ENCODE measurements at places on chromosomes 2 and 18.
A peak's percentile ranks its signal among the peaks of the same experiment; 100 is the strongest.

DNA sequence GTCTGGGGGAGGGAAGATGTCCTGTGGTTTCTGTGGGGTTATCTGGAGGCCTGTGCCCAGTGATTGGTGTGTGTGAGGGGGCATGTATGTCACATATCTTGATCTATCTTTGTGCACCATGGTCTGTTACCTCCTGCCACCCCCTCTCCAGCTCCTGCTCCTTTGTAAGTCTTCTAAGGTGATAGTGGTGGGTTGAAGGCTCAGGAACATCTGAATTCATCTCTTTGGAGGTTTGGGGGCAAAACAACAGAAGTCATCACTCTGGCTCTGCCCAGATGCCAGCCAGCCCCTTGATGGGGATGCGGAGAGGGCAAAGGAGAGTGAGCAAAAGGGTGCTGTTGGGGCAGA lies 2.7 kb upstream of the WNT6 start:
- DNase-seq = no peak

- DNase-seq = no peak
Measured at GRCh38 chr2:15259356-15259756, 301.8 kb downstream of the NBAS start.

- no peak for DNase-seq
Measured at GRCh38 chr2:40281021-40281940, 170.6 kb downstream of the SLC8A1 start.

DNA sequence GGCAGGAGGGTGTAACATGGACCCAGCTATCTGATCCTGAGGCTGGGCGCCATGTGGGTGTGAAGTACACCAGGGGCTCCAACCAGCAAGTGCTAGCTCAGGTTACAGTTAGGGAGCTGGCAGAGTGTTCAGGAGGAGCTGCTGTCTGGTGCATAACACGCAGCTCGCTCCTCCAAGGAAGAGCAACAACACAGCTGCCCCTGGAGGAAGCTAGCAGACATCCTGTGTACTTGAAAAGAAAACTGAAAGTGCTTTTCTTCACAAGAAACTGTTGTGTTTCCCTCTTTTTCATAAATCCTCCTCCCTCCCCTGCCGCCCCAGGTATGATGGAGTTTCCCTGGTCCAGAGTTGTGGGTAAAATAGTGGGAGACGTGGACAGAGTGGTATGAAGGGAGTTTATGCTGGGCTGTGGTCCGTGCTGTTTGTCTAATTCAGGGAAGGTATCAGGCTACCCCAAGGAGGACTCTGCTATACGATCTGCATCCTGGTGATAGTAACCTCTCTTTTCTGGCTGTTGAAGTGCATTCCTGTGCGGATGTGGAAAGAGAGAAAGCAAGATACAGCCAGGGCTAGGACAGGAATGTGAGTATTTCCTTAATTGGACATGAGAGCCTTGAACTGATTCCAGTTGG lies 6.1 kb upstream of the LBH start:
- peak; percentile 69 for DNase-seq

GRCh38 chr18:77323640-77324299 lies 74.1 kb downstream of the GALR1 start:
- DNase-seq = no peak

- DNase-seq = no peak
Measured at GRCh38 chr2:20236496-20236895, 11.6 kb upstream of the SDC1 start.

DNA sequence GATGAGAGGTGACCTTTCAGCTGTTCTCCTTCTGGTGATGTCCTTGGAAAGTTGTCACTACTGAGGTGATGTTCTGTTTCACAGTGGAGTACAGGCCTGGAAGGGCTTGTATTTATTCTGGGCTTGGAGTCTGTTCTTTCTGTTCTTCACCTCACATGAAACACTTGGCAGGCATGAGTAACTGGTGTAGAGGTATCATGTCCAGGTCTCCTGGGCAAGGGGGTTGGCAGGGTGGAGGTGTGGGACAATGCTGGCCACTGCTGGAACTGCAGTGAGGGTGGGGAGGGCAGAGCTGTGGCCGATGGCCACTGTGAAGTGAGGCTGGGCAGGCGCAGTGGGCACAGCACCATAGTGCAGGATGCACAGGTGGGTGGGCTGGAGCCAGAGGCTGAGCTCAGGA lies 35.4 kb downstream of the PLEKHB2 start:
- DNase-seq = no peak

DNA sequence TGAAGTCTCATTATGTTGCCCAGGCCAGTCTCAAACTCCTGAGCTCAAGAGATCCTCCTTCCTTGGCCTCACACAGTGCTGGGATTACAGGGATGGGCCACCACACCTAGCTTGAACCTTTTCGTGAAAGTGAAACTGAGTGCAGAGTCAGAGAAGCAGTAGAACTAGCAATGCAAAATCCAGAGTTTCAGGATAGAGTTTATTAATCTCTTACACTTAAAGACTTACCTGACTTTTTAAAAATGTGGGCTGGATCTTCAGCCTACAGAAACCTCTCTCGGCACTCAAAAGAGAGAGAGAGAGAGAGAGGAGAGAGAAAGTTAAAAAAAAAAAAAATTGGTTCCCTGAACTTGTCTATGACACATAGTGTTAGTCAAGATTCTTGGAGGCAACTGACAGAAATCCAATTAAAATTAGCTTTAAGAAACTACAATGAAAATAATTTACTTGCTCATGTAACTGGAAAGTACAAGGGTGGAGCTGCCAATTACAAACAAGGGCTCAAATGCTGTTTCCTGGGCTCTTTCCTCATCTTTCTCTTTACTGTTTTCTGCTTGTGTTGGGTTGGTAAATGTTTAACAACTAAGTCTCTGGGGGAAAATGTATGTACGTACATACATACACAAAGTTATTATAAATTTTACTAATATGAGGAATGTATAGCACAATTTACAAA lies 98.1 kb upstream of the CERS6 start:
- no peak for DNase-seq
